ENCODE measurements at places on chromosomes 1 and 21. TPM values are rescaled to one million over a fixed set of nuclear protein-coding genes. Genes with fewer than 3 reads are reported as not detected.

Gene B3GALT5
- polyA plus RNA-seq = 1.4 TPM

Gene ZNF496
- polyA plus RNA-seq = 37.9 TPM

Gene KCTD3
- 73.4 TPM for polyA plus RNA-seq

Gene SMG7
- 80.7 TPM for polyA plus RNA-seq

DNA sequence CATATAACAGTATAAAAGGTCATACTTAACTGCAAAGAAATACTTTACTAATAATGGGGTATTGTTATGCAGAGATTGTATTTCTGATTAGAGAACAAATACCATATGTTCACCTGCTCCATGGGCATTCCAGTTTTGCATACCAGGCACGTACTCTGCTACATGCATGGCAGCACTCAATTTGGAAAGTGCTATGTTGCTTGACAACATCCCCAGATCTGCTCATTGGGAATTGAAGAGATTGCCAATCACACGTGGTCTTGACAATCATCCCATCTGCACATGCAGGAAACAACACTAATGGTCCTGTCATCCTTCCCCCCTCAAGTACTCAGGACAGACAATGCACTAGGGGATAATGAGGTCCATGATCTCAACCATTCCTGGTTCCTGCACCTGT lies 63.4 kb upstream of the PDE4B start:
- DNase-seq = peak; percentile 3

GRCh38 chr1:196678510-196678884 lies 26.7 kb downstream of the CFH start:
- no peak for DNase-seq

- no peak for DNase-seq
Measured at GRCh38 chr21:42427809-42428419, 24.2 kb downstream of the UBASH3A start.

DNA sequence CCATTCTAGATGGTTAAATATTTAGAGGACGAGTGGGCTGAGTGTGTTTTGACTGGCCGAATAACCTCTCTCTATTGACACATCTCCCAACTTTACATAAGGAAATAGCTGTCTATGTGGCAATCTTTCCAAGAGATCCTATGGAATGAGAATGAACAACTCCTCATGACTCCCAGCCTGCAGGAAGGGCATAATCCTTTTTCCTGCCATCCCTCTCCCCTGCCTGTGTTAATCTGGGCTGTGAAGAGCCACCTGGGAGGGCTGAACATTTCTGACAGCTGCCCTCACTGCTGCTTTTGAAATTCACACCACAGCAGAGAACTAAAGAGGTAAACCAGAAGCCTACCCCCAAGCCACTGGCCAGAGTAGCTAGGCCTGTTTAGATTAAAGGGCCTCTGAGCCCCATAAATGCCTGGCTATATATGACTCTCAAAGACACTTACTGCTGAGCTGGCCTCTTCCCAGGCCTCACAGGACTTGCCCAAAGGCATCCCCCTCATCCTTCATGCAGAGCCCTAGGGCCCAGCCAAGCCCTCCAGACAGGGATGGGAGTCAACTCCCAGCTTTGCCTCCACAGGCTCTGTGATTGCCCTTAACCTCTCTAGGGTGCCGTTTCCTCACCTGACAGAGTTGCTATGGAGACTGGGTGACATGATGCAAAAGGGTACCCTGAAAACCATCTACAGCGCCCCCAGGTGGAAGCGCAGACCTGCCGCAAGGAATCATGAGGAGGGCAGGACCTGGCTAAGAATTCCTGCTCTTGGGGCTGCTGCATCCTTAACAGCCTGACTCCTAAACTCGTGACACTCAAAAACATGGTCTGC lies 42.0 kb upstream of the LDLRAP1 start:
- DNase-seq = no peak

- no peak for DNase-seq
Measured at GRCh38 chr21:33261635-33262034, 4.5 kb upstream of the IL10RB start.

DNA sequence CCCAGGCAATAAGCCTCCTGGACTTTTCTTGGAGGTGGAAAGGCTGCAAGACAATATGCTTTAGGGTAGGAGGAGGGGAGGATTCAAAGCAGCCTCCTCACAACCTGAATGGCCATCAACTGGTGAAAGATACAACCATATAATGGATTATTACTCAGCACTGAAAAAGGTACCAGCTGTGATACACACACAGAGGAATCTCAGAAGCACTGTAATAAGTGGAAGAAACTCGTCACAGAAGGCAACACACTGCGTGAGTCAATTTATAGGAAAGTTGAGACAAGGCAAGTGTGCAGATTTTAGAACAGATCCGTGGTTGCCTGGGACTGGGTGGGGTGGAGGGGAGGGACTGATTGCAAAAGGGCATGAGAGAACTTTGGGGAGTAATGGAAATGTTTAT lies 64.9 kb upstream of the ZBTB40 start:
- DNase-seq = no peak

DNA sequence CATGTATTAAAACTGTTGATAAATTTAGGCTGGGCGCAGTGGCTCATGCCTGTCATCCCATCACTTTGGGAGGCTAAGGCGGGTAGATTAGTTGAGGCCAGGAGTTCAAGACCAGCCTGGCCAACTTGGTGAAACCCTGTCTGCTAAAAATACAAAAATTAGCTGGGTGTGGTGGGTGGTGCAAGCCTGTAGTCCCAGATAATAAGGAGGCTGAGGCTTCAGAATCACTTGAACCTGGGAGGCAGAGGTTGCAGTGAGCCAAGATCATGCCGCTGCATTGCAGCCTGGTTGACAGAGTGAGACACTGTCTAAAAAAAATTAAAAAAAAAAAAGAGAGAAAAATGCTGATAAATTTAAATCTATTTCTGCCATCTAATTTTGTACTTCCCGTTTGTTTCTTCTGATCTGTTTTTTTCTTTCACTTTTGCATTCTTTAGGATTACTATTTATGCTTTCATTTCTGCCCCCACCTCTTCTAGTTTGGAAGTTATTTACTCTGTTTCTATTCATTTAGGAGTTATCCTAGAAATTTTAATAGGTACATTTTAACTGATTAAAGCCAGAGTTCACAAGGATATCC lies 3.2 kb upstream of the DENND1B start:
- no peak for DNase-seq

- no peak for DNase-seq
Measured at GRCh38 chr1:93878501-93878888, 511 bp downstream of the DNTTIP2 start.

DNA sequence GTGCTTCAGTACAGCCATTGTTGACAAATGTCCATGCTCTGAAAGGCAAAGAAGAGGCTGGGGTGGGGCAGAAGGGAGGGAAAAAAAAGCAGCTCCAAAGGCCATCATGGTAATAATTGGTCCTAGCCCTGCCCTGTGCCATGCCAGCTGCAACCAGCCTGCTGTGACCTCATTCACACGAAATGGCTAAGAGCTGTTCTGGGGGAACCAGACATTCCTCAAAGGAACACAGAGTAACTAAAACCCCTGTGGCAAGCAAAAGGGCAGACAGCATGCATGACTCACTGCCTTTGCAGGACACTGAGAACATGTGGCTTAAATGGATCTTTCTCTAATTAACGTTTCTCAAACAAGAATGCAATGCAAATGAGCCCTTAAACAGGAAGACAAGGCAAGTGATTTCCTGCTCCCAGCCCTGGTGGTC lies 42.3 kb downstream of the STYXL2 start:
- no peak for DNase-seq

DNA sequence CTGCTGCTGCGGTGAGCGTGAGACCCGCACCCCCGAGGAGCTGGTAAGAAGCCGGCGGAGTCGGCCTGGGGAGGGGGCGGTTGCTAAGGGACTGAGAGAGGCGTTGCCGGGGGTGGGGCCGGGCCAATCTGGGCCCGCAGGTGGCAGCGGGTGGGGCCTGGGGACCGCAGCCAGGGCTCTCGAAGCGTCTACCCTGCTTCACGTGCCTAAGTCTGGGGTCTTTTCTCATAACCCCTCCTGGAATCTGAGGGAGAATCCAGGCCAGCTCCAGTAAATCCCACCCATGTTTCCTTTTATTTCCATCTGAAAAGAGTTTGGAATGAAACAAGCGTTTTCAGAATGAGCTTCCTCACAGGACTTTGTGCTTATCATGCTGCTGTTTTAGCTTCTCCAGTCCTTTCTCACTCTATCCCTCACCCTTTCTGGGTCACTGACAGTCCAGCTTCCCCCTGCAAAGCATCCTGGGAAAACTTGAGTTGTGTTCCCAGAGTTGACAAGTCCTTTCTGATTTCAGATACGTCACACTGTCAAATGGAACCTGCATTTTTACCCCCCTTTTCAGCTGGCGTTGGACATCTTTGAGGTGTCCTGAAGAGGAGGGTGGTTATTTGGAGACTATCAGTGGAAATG lies 431 bp downstream of the CLCN6 start:
- no peak for DNase-seq

DNA sequence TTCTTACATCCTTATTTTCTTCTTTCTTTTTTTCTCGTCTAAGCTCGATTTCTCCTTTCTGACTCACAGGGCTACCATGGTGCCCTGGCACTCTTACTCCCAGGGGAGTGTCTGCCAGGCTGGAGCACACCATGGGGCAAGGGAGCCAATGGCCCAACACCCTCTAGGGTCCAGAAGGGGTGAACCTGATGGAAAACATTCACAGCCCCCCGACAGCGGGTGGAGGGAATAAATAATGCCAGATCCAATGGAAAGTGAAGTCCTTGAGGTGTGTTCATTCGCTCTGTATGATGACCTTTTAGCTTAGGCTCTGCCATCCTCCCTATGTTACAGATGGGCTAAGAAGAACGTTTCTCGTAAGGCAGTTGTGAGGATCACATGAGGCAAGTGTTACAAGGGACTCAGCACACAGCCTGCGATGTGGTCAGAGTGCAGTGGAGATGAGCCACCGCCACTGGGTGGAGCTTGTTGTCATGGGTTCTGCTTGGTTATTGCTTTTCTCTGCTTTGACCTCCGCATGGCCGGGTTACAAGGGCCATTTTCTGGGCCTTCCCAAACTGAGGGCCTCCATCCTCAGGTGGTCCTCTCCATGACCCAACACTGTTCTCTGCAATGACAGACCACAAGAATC lies 3.5 kb upstream of the FCMR start:
- DNase-seq = no peak

DNA sequence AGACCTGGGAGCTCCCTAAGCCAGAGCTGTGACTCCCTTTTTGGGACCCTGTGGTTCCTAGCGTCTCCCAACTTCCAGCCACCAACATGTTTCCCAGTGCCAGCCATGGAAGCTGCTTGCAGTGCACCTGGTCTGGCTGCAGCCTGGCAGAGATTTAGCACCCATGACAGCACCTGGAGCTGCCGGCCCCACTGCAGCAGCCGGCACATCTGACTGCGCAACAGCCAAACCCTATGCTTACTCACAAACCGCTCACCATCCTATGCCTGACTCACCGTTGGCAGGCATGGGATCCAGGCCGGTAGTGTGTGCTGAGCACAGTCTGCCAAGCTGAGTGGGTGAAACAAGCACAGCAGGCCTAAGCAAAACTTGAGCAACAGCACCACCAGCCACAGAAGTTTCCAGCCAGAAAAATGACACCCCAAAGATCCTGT lies 435.9 kb upstream of the PRMT6 start:
- DNase-seq = no peak

- DNase-seq = no peak
Measured at GRCh38 chr1:31787261-31787660, 23.1 kb upstream of the ADGRB2 start.

DNA sequence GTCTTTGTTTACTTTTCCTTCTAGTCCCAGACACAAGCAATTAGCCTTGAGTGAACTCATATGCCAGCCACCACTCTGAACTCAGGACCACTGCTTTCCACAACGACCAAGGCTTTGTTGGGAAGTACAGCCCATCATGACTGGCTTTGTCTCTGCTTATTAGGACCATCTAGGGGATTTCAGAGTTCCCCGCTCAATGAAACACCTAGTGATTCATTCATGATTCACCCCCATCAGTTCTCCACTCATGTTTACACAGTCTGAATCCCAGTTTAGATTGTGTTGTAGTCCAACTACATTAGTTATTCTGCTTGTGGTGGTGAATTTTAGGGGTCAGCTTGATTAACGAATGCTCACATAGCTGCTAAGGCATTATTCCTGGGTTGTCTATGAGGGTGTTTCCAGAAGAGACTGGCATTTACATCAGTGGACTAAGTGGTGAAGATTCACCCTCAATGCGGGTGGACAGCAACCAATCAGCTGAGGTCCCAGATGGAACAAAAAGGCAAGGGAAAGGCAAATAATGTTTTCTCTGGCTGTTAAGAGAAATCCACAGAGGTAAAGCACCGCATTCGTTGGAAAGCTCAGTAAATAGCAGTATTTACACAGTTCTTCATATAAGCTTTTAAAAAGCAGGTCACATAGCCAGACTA lies 122.7 kb downstream of the RGS21 start:
- no peak for DNase-seq

- DNase-seq = no peak
Measured at GRCh38 chr1:71296551-71297134, 215.8 kb upstream of the ZRANB2 start.

GRCh38 chr1:214913966-214914365 lies 168.6 kb upstream of the KCNK2 start:
- DNase-seq = no peak

DNA sequence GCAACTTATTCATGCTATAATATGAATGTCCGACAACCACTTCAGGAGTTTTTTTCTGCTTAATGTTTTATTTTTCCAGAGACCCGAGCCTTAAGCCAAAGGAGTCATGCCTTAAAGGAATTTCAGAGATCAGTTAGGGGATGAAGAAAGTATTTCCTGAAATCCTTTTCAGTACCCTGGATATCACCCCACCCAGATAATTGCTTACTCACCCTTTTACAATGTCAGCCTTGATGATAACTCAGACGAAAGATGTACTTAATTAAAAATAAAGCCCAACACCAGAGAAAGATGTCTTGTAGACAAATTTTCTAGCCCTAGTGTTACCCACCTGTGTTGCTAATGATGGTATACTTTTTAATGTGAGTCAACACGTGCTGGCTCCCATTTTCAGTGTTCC lies 124.1 kb downstream of the XCL2 start:
- DNase-seq = no peak

DNA sequence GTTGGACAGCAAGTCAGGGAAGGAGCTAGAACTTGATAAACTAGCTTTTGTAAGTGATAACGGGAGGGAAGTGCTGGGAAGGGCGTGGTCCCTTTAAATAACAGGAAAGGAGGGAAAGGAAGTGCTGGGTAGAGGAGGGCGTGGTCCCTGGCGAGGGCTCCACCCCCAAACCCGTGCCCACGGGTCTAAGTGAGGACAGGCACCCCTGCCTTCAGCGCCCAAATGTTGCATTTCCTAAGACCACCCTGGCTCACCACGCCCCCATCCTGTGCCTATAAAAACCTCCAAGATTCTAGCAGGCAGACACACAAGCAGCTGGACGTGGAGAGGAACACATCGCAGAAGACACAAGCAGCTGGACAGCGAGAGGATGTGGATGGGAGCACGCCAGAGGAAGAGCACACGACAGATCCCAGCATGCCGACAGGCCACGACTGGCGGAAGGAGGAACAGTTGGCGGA lies 58.5 kb downstream of the PALMD start:
- no peak for DNase-seq

GRCh38 chr1:199291022-199291740 lies 652.3 kb downstream of the PTPRC start:
- no peak for DNase-seq
